ENCODE measurements at places on chromosomes 4 and X. TPM values are rescaled to one million over a fixed set of nuclear protein-coding genes. Genes with fewer than 3 reads are reported as not detected.

MRPS18C gene
- total RNA-seq: 23.9 TPM

GRID2 gene
- total RNA-seq: not detected

SRPX gene
- total RNA-seq: 7.1 TPM

DNA sequence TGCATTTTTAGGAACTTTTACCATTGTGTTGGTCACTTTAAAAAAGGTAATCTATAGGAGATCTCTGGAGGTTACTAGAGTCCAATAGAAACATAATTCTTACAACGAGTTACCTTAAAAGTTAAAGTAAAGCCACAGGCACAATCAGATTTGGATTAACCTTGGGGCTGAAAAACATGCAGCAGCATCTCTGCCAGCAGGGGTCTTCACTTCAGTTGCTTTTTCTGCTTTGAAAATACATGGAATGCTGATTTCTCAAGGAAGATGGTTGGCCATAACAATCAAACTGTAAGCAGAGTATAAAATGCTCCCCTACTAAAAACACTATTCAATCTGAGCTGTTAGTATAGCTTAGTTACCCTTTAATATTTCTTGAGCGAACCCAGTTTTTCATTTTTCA is 1072.3 kb upstream of the PCDH10 start:
- DNase-seq: no peak

DNA sequence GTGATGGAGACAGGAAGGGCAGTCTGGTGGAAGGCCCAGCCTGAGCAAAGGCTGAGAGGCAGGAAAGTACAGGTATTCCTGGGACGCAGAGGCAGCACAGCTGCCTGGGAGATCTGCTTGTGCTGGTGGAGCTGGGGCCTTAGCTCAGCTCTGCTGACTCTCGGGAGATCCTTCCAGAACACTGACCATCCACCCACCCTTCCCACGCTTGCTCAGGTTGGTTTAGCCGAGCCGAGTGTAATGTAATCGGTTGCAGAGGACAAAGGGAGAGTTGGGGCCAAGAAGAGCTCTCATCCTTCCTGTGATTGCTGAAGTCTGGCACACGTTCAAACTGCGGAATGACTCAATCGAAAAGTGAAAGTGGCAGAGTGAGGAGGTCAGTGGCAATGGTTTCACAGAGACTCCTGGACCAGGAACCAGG is 43.1 kb upstream of the GPR78 start:
- DNase-seq: peak; percentile 76

- no peak for DNase-seq
Observed at GRCh38 chr4:105460306-105460705, 13.6 kb downstream of the PPA2 start.

DNA sequence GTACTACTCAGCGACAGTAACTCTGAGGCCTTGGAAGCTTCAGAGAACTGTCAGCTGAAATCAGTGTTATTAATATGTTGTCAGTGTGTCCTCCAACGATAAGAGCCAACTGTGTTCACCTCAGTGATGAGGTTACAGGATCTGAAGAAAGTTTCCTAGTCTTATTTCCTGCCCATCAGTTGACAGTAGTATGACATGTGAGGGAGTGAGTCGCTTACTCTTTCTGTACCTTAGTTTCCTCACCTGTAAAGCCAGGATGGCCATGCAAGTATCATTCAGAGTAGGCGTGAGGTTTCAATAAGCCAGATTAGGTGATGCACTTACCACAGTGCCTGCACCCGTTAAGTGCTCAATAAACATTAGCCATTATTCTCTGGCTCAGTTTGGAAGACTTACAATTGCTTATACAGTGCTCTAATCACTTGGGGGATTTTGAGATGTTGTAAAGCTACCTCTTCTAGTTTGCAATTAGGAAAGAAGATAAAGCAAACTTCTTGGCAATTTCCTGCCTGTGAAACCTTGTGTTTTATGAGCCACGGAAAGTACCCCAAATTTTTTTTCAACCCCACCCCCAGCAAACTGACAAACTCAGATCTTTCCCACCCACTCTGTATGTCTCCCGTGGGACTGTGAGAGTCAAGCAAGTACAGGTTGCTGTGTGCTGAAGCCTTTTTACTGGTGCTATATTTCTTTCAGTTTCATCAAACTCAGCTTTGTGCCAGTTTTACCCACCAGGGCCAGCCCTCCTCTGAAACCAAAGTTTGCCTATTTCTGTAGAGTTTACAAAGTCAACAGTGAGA is 62.2 kb downstream of the ANXA3 start:
- DNase-seq: no peak
